ENCODE measurements at places on chromosomes 2 and 18.

- no peak for DNase-seq
Observed at GRCh38 chr2:226828191-226828590, 7.7 kb upstream of the RHBDD1 start.

GRCh38 chr2:237859533-237860272 lies at the start of gene RAMP1:
RAMP1 (plus strand) TSS chr2:237859623; CDS start chr2:237859676, 53 bp downstream.
- DNase-seq, result peak; percentile 21

- DNase-seq, result no peak
Observed at GRCh38 chr2:205370726-205371125, 311.6 kb upstream of the NRP2 start.

GRCh38 chr2:239047420-239047819 lies 199.5 kb downstream of the TWIST2 start:
- no peak for DNase-seq

- DNase-seq, result peak; percentile 32
Observed at GRCh38 chr2:109128616-109129355, at the start of gene SH3RF3. SH3RF3 (plus strand) TSS chr2:109129205.

GRCh38 chr18:1861473-1861872 lies 709.8 kb downstream of the METTL4 start:
- no peak for DNase-seq

DNA sequence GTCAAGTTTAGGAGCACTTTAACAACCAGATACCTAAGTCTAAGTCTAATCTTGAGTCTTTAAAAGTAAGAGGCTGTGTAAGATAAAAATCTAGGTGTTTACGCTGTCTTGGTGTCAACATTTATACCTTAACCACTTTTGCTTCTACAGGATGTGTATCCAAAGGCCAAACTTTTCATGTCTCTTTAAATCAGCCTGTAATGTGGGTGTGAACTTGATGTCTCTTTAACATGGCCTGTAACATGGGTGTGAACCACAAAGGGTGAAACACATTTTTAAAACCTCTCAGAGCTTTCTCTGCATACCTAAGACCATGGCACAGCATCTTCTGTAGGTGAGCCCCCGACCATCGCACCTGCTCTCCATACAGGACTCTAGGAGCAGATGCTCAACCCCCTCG lies 40.4 kb downstream of the SH3YL1 start:
- no peak for DNase-seq

DNA sequence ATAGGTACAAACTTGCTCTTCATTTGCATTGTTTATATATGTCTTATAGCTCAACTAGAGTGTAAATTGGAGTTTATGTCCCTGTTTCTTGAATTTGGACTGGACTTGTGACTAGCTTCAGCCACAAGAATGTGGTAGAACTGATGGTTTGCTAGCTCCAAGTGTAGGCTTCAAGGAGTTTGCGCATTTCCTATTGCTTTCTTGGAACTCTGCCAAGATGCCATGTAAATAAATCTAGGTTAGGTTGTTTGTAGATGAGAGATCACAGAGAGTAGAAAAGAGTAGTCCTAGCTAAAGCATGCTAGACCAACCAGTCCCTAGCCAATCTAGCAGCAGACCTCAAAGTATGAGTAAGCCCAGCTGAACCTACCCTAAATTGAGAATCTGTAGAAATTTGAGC lies 183.0 kb upstream of the CYP26B1 start:
- no peak for DNase-seq

DNA sequence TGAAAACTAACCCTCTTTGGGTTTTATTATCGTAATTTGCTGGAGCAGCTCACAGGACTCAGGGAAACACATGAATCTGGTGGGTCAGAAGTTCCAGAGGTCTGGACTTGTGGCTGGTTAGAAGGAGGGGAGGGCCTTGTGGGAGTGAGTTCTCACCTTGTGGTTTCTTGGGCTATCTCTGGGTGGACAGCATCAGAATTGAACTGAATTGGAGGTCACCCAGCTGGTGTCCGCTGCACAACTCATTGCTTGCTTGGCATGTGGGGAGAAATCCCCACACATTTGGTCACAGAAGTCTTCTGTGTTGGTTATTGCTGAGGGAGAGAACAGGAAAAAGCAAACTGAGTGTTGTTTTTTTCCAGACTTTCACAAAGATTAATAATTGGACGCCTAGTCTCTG lies 27.5 kb downstream of the ZNF892 start:
- no peak for DNase-seq

- DNase-seq, result no peak
Observed at GRCh38 chr2:47488870-47489584, 86.1 kb downstream of the MSH2 start.

DNA sequence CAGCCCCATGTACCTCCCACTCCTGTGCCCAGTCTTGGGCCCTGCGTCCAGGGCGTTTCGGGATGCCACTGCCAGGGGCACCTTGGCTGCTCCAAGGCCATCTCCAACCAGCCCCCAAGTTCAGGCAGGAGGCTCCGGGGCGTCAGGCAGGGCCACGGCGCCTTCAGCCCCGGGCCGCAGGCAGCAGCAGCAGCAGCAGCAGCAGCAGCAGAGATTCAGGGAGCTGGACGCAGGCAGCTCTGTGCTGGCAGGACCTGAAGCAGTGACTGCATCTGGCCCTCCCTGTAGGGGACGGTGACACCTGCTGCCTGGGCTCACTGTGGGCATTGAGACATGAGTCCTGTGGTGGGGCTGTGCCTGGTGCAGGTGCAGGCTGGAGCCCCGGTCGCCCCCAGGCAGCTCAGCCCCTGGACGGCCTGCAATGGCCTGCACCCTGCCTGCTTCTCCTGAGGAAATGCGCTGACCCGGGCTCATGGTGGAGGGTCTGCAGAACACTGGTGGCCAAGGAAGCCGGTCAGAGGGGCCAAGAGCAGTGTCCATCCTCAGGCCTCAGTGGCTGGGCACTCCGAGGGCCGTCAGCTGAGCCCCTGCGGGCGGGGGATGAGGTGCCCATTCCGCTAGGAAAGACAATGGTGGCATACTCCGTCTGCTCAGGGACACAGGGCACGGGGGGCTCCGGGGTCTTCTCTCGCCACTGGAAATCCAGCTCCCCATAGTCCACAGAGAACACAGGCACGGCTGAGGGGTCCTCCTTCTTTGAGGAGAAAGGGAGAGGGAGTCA lies 8.0 kb downstream of the PDCD1 start:
- DNase-seq, result peak; percentile 15

- peak; percentile 9 for DNase-seq
Observed at GRCh38 chr2:80302314-80303005, 2.1 kb downstream of the LRRTM1 start.

- DNase-seq, result no peak
Observed at GRCh38 chr2:175742367-175742766, 259.7 kb downstream of the LNPK start.

DNA sequence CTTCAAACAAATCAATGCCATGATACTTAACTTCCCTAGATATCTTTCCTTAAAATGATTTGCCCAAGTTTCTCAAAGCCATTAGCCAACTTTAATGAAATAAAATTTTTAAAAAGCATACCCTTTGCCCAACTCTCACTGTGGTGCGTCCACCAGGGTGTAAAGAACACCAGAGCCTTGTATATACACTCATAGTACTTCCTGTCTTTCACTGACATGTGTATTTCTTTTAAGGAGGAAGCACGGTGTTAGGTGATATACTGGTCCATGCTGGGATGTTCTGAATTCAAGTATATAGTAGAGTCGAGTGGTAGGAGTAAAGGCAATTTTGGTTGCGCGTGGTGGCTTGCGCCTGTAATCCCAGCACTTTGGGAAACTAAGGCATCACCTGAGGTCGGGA lies 22.7 kb downstream of the AAK1 start:
- no peak for DNase-seq

DNA sequence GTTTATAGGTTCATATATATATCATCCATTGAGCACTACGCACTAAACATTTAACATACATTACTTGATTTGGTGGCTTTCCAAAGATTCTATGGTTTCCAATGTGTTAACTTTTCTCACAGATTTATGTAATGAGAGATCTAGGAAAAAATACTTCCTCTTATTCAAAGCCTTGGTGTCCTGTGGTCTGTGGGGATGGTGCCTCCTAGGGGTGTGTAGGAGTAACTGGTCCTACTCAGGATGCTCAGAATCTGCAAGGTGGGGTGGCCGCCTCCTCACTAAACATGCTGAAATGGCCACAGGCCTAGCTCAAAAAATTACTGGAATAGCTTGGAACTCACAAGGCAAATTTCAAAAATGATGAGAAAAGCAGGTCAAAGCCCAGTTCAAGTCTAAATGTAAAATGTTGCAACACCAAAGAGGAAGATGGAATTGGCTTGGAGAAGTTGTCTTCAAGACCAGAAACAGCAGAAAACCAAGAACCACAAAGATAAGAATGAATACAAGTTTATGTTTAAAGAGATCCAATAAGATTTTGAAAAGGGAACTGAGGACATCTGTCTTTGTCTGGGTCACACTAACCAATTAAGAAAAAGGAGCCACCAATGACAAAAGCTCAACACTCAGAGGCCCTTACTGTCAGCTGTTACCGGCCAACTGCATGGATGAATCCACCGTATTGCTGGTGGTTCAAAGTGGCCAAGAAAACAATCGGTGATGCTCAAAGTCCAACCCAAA lies 11.5 kb downstream of the GPR55 start:
- no peak for DNase-seq

DNA sequence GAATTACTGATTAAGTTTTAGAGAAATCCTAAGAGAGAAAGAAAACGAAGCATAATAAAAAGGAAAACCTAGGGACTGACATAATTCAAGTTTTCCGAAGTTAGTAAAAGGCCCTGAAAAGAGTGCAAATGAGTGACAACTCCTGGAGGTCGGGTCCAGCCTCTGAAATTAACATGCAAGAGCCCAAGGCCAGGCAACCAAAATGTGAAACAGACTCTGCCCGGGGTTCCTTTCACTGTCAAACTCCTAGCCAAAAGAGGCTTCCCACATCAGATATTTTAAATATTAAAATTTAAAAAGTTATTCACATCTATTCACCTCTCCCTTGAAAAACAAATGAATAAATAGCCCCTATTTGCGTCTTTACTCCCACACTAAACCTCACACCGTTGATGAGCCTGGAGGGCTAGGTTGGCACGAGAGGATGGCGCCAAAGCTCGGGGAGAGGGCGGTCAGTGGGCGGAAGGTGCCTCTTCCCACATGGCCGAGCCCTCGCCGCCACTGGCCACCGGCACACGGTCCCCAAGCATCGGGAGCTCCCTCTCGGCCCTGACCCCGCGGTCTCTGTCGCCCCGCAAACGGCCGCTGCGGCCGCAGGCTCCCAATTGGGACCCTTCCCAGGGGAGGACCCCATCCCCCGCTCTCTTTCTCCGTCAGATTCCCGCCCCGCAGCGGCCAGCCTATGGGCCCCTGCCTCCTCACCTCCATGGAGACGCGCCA lies 630 bp downstream of the PPM1G start:
- peak; percentile 40 for DNase-seq

- DNase-seq, result no peak
Observed at GRCh38 chr2:18219676-18220075, 340.8 kb downstream of the RDH14 start.

GRCh38 chr2:210687786-210688470 lies 131.5 kb downstream of the CPS1 start:
- DNase-seq, result no peak

GRCh38 chr18:34544930-34545329 lies 165.2 kb upstream of the DTNA start:
- DNase-seq, result no peak

GRCh38 chr2:51218047-51218446 lies 186.1 kb upstream of the NRXN1 start:
- no peak for DNase-seq

DNA sequence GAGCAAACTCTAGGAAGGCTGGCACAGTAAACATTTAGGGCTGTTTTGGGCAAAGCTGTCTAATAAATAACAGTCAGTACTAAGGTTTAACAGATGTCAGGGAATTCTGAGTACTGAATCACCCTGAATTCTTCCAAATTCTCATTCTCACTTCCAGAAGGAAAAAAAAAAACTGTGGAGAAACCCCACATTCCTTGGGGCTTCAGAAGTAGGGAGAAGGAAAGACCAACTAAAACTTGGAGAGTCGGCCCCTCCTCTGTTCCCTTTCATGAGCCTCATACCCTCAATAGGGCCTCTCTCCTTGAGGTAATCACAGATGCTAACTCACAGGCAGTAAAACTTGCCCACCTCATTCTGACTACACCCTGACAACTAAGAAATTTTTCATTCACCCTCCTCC lies 62.1 kb downstream of the CCDC148 start:
- DNase-seq, result no peak

All from GM10248 (cell line).